ENCODE measurements at places on chromosomes 4 and X.

GRCh38 chrX:13094374-13094773 lies 50.0 kb upstream of the FAM9C start:
- no peak for DNase-seq

DNA sequence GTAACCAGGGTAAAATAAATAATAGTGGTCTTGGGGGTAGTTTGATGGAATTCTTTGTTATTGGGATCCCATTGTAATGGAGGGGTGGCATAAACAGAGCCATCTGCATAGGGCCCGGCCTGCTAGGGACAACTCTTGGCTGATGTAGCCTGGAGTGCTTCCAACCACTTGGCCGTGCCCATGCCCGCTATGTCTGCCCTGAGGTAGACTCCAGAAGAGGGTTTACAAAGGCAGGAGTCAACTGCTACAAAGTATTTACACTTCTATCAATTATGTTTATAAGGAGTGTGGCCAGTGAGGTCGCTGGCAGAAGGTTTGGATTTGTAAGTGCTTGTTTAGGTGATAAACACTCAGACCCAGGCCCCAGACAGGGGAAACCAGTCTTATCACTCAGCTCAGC lies 8.1 kb downstream of the RASL11B start:
- peak; percentile 32 for DNase-seq

DNA sequence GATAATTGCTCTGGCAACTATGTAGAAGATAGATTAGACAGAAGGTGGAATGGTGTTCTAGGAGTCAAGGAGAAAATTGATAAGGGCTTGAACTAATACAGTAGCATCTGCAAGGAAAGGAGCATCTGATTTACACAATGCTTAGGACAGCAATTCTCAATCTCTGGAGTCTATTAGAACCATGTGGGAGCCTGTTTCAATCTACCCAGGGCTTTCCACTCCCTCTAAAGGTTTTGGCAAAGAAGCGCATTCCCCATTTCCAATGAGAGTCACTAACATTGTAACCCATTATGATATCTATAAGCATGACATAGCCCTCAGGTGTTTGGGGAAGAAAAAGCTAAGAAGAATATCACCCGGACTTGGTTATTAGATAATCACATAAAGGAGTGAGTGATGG lies 168.2 kb downstream of the COL25A1 start:
- DNase-seq = no peak

GRCh38 chr4:181194096-181194495 lies 1049.1 kb upstream of the TENM3 start:
- no peak for DNase-seq

DNA sequence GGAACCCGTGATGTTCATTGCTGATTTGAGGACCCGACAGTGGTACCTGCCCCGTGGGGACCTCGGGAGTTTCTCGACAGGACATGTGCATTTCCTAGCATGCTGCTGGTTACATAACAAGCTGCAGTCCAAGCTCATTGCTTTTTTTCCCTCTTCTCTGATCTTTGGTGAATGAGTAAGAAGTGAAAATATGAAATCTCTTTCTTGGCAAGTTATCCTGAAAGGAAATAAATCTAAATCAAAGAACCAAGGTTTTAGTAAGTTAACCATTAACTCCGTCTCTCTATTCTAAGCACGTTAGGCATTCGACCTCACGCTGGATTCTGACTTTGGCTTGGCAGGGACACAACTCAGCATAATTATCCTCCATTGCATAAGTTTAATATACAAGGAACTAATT lies 86.6 kb downstream of the STK32B start:
- DNase-seq = no peak

DNA sequence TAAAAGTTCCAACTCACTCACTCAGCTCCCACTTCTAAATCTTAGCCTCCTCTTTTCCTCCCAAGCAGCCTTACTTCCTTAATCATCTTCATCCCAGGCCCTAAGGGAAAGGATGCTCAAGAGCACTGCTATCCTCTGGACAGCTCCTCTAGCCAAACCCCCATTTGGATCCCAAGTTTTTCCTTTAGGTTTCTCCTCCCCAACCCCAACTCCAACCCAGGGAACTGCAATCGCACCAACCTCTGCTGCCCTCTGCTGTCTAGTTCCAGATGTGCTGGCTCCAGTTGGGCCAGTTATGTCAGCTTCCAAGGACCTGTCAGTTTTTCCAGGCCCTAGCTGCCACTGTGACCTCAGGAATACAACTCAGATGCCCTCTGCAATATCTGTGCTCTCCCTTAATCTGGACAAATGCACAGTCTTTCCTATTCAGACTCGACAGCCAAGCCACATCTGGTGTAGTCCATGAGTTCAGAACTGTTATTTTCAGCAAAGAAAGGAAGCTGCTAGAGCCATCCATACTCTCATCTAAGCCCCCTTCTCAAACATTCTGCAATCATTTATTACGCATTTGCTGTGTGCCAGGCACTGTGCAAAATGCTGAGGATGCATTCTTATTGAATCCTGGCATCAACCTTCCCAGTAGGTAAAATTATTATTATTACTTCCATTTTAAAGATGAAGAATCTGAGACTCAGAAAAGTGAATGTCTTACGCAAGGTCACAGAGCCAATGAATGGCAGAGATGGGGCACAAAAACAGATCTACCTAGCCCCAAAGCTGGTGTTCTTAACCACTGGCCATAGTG lies 12.3 kb upstream of the XPNPEP2 start:
- DNase-seq = peak; percentile 31

- peak; percentile 36 for DNase-seq
Measured at GRCh38 chr4:92047209-92047875, 256.4 kb upstream of the GRID2 start.

- no peak for DNase-seq
Measured at GRCh38 chr4:54333657-54334056, 104.6 kb downstream of the PDGFRA start.

- no peak for DNase-seq
Measured at GRCh38 chr4:80036949-80037685, 35.9 kb downstream of the ANTXR2 start.

GRCh38 chr4:76606645-76607265 lies 171.7 kb downstream of the SHROOM3 start:
- DNase-seq = no peak

DNA sequence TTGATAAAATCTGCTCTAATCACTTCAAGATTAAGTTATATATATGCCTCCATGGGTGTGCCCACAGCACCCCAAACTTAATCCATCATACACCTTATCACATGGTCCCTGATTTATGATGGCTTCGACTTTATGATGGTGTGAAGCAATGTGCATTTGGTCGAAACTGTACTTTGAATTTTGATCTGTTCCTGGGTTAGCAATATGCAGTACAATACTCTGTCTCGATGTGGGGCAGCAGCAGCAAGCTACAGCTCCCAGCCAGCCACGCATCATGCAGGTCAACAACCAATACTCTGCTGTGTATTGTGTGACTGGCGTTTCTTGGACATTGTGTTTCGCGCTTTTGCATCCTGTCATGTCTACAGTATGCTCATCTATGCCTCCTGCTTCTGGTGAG lies 62.6 kb downstream of the MCUB start:
- no peak for DNase-seq
